ENCODE measurements at places on chromosomes 5 and 9. TPM values are rescaled to one million over a fixed set of nuclear protein-coding genes. Genes with fewer than 3 reads are reported as not detected.

Gene FOXI1
- not detected for total RNA-seq

Gene ZNF354C
- 12.3 TPM for total RNA-seq

Gene TMEM171
- total RNA-seq, result 0.39 TPM

- no peaks in the 10 kb centered on the region for H3K4me1 ChIP-seq
- no peak for DNase-seq
- H3K27ac ChIP-seq, result no peak overlapping the region
- no peaks in the 10 kb centered on the region for H3K36me3 ChIP-seq
Measured at GRCh38 chr5:132010989-132011621, 353 bp downstream of the ACSL6 start.

Gene TMEM252
- not detected for total RNA-seq

GRCh38 chr9:128053560-128053959, 13.6 kb downstream of the NAIF1 start:
- H3K27ac ChIP-seq, result no peak overlapping the region
- no peaks in the 10 kb centered on the region for H3K36me3 ChIP-seq
- H3K4me3 ChIP-seq, result no peak overlapping the region
- no peak for DNase-seq

Gene SEMA5A
- 0.98 TPM for total RNA-seq

- DNase-seq, result no peak
- no peaks in the 10 kb centered on the region for H3K27me3 ChIP-seq
- H3K4me3 ChIP-seq, result no peak overlapping the region
Measured at GRCh38 chr9:89078421-89078820, 87.2 kb downstream of the S1PR3 start.

Gene DTWD2
- 4.4 TPM for total RNA-seq

Gene SPINK4
- total RNA-seq, result not detected

GRCh38 chr5:7533941-7534340, 138.0 kb downstream of the ADCY2 start:
- no peaks in the 10 kb centered on the region for H3K27me3 ChIP-seq
- H3K4me1 ChIP-seq, result no peaks in the 10 kb centered on the region
- DNase-seq, result no peak
- no peak overlapping the region for H3K27ac ChIP-seq
- no peak overlapping the region for H3K4me3 ChIP-seq

DNA sequence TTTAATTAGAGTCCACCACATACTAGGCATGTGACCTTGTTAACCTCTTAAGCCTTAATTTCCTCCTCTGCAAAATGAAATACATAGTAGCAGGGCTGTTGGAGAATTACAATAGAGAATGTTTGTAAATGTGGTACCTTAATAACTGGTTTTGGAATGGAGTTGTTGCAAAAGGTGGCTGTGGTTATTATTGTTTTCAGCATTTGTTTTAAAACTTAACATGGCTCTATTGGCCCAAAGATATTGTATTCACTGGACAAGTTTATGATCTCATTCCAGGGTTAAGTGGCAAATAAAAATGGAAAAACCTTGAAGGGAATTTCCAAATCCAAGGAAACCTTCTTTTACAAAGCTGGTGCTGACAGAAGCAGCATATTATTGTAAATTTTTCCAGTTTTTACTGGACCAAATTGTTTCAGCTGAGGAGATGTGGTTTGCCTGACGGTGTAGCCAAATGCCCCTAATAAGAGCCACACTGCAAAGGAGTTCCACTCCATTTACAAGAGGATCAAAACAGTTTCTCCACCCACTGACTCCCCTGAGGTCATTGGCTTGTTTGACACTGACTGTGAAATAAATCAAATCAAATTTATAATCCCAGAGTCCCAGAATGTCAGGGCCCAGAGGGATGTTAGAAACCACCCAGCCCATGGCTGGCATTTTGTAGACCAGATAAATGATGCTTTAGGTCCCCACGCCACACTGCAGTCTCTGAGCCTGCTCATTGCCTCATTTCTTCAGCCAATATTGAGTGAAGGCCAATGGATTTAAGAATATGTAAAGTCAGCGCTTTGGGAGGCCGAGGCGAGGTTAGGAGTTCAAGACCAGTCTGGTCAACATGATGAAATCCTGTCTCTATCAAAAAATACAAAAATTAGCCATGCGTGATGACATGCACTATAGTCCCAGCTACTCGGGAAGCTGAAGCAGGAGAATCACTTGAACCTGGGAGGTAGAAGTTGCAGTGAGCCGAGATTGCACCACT, 45.2 kb downstream of the ADRA1B start:
- H3K27ac ChIP-seq, result no peak overlapping the region
- H3K4me1 ChIP-seq, result no peaks in the 10 kb centered on the region
- DNase-seq, result no peak
- H3K4me3 ChIP-seq, result no peak overlapping the region

Gene ADAMTS6
- 2.6 TPM for total RNA-seq

DNA sequence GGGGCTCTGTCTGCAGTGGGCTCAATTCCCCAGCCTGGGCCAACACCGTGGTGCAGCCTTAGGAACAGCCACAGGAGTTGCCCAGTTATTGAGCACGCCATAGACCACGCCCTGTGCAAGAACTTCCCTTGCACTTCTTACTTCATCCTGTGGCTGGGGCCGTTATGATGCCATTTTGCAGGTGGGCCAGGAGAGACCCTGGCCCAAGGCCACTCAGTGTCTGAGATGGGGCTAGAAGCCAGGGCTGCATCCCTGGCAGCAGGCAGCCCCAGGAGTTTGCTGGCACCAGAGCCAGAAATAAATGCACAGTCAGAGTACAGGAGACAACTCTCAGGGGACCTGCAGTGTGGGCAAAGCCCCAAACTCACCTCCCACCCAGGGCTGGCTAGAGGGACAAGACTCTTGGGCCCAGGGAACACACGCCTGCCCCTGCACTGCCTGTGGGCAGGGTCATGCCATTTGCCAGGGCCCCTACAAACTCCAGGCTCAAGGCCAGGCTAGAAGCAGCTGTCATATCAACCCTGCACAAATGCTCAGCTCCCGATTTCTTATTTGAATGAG, 6.7 kb downstream of the CORO2A start:
- no peaks in the 10 kb centered on the region for H3K27me3 ChIP-seq
- H3K4me1 ChIP-seq, result peaks cover 7% of the 10 kb centered on the region
- no peak overlapping the region for H3K4me3 ChIP-seq
- DNase-seq, result no peak
- no peak overlapping the region for H3K27ac ChIP-seq

GRCh38 chr5:169804861-169805260, 167.8 kb downstream of the DOCK2 start:
- no peak for DNase-seq
- no peaks in the 10 kb centered on the region for H3K27me3 ChIP-seq
- H3K4me3 ChIP-seq, result no peak overlapping the region
- H3K36me3 ChIP-seq, result peaks cover 3% of the 10 kb centered on the region
- no peaks in the 10 kb centered on the region for H3K4me1 ChIP-seq

- H3K36me3 ChIP-seq, result no peaks in the 10 kb centered on the region
- no peak for DNase-seq
- no peak overlapping the region for H3K4me3 ChIP-seq
Measured at GRCh38 chr9:84974855-84975254, 305.3 kb downstream of the NTRK2 start.

DNA sequence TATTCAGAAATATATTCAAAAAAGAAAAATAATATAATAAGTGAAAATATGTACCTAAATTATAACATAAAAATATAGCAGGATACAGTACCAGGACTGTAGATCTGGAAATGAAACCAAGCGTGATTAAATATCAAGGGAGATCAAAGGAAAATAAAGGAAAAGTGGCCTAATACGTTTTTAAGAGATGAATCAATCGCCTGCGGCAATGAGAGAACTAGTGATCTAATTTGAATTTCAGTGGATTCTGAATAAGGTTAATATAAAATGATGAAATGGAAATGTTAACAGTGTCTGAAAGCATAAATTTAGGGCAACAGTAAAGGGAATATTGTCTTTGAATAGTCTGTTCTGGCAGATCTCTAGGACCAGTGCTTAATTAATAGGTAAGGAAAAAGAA, 1761.9 kb upstream of the ACO1 start:
- H3K27ac ChIP-seq, result no peak overlapping the region
- no peak for DNase-seq
- H3K4me3 ChIP-seq, result no peak overlapping the region
- no peaks in the 10 kb centered on the region for H3K27me3 ChIP-seq

Gene NIPAL4
- total RNA-seq, result not detected

Gene PLAC8L1
- total RNA-seq, result 1.1 TPM

DNA sequence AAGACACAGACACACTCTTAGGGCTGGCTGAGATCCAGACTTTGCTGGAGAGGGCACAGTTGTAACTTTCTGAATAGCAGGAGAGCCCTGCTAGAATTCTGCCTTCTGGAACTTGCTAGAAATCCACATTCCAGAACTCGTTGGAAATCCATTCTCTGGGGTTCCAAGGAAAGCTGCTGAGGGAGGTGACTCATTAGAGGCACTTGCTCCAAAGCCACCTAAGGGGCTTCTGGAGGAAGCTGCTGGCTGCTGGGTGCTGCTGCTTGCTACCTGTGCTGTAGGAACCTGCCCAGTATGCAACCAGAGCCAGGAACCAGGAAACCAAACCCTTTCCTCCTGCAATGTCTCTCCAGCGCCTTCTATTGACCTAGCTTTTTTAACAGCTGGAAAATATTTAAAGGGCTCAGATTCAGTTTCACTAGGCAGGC, 4.1 kb upstream of the TLE4 start:
- H3K27me3 ChIP-seq, result no peaks in the 10 kb centered on the region
- no peak overlapping the region for H3K27ac ChIP-seq
- H3K36me3 ChIP-seq, result no peaks in the 10 kb centered on the region
- DNase-seq, result no peak

DNA sequence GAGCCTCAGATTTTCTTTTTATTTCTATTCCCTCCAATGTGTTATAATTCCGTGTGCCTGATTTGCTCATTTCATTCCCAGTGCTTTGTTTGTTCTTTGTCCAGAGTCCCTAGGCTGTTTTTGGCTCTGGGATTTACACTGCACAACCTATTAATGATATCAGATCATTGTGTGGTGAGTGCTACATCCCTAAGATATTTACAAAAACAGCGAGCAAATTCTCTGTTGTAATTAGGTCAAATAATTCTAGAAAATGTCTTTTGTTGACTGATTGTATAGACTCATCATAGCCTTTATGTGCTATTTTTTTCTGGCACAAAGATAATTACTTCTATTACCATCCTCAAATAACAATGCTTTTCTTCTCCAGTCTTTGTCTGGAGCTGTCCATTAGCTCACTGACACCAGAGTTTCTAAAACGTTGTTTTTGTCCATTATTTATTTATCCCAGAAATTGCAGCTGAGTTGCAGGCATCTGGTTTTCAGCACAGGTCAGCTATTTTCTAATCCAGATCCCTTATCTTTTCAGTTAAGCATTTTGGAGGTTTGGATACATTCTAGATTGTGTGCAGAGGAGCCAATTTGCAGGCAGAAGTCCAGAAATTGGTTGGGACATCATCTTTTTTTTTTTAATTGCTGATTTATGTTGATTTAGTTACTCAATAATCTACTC, 379.9 kb upstream of the DMAC1 start:
- no peaks in the 10 kb centered on the region for H3K36me3 ChIP-seq
- no peak overlapping the region for H3K27ac ChIP-seq
- H3K27me3 ChIP-seq, result no peaks in the 10 kb centered on the region
- no peak overlapping the region for H3K4me3 ChIP-seq
- DNase-seq, result no peak

- H3K27ac ChIP-seq, result no peak overlapping the region
- no peaks in the 10 kb centered on the region for H3K4me1 ChIP-seq
- no peak for DNase-seq
- no peaks in the 10 kb centered on the region for H3K36me3 ChIP-seq
Measured at GRCh38 chr5:121408778-121409177, 442.9 kb upstream of the FTMT start.

Gene PCDHA9
- not detected for total RNA-seq

- no peaks in the 10 kb centered on the region for H3K36me3 ChIP-seq
- no peak for DNase-seq
- peaks cover 31% of the 10 kb centered on the region for H3K4me1 ChIP-seq
- H3K4me3 ChIP-seq, result no peak overlapping the region
- H3K27me3 ChIP-seq, result no peaks in the 10 kb centered on the region
Measured at GRCh38 chr9:133699546-133699945, 38.6 kb downstream of the SARDH start.
